ENCODE measurements at places on chromosomes 12 and 14. TPM values are rescaled to one million over a fixed set of nuclear protein-coding genes. Genes with fewer than 3 reads are reported as not detected.

ANKRD33 gene
- total RNA-seq = not detected

MSRB3 gene
- 299 TPM for total RNA-seq

GLIPR1L2 gene
- 0.65 TPM for total RNA-seq

KITLG gene
- 11.8 TPM for total RNA-seq

TESPA1 gene
- 1.00 TPM for total RNA-seq

SINHCAF gene
- 21.5 TPM for total RNA-seq

CCDC197 gene
- not detected for total RNA-seq

DNA sequence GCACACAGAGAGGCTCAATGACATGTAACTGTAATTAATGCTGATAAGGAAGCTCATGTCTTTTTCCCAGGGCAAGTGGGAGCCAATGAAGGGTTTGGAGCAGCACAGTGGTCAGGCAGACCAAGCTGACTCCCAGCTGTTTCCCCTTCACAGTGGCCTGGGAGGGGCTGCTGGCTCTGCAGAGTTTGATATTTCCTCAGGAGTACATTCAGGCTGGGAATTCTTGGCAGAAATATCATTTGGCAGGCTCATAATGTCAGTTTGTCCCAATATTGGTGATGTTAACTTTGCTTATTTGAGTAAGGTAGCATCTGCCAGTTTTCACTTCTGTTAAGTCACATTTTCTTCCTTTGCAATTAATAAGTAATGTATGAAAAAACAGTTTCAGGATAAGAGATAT lies 247.0 kb downstream of the EMP1 start:
- peak; percentile 82 for DNase-seq

DNA sequence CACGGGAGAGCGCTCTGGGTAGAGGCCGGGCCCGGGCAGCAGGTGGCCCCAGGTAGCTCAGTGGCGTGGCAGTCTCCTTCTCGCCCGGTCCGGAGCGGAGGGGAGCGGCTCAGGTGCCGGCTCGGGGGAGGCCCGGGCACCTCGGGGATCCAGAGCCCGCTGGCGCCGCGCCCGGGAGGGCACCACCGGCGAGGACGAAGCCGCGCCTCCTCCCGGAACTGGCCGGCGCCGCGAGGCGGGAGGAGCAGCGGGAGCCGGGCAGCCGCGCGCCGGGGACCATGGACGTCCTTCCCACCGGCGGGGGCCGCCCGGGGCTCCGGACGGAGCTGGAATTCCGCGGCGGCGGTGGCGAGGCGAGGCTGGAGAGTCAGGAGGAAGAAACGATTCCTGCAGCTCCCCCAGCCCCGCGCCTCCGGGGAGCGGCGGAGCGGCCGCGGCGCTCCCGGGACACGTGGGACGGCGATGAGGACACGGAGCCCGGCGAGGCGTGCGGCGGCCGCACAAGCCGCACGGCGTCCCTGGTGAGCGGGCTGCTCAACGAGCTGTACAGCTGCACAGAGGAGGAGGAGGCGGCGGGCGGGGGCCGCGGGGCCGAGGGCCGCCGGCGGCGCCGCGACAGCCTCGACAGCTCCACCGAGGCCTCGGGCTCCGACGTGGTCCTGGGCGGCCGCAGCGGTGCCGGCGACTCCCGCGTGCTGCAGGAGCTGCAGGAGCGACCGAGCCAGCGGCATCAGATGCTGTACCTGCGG lies 21.5 kb upstream of the GNS start:
- peak; percentile 84 for DNase-seq

GRCh38 chr14:26933431-26933830 lies 335.6 kb upstream of the NOVA1 start:
- DNase-seq = no peak

DNA sequence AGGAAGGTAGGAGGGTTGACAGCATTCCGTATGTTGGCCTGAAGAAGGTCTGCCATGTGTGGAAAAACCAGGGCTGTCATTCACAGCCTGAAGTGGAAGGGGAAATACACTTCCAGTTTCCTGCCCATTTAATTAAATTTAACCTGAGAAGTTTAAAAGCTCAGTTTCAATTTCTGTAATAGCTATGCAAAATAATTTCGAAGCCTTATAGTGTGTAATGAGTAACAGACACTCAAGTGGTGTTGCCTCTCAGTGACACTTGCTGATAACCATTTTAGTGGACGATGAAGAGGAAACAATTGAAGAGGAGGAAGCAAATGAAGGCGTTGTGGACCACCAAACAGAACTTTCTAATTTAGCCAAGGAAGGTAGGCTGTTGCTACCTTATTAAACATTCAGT lies 44.8 kb downstream of the EP400 start:
- no peak for DNase-seq

GRCh38 chr12:107748472-107748871 lies 12.5 kb downstream of the PRDM4 start:
- DNase-seq = no peak

DNA sequence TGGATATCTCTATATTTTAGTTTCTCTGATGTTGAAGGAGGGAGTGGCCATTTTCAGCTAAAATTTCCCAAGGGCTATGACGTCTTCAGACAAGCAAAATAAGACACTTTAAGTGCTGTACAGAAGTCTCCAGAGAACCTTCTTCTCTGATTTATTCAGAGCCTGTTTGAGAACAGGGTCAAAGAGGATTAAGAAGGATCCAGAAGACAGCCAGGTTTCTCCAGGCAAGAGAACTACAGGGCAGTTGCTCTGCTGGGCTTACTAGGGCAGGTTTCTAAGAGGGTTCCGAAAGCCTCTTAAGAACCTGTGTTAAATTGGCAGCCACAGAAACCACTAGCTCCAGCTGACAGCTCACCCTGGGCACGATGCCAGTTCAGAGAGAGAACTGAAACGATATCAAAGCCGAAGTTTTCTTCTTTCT lies 1.2 kb downstream of the MGP start:
- peak; percentile 93 for DNase-seq

GRCh38 chr14:33834466-33835260 lies 116.2 kb downstream of the EGLN3 start:
- no peak for DNase-seq

DNA sequence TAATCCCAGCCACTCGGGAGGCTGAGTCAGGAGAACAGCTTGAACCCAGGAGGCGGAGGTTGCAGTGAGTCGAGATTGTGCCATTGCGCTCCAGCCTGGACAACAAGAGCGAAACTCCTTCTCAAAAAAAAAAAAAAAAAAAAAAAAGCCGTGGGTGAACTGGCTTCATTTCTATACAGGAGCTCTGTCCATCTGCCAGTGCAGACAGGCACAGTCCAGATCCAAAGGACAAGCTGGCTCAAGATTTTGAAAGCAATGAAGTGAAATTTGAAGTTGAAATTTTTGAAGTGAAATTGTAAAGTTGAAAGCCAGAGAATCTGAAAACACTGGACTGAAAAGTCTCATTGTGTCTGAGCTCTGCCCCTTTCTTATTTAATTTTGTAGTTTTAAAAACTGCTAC lies 134.7 kb downstream of the CALM1 start:
- no peak for DNase-seq

DNA sequence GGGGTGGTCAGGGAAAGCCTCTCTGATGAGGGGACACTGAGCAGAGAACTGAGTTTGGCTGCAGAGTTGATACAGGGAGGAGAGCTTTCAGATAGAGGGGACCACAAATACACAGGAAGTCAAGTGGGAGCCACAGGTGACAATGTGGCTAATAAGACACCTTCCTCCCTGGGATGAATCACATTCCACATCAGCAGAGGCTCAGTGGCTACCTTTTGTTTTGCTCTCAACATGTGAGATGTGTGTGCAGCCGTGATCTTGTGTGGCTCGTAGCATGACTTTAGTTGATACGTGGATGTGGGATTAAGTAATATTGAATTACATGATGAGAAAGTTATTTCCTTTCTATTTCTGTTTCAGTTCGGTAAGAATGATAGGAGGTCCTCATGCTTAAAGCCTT lies 7.5 kb downstream of the CRADD start:
- no peak for DNase-seq

- DNase-seq = no peak
Measured at GRCh38 chr12:45304514-45305178, 88.8 kb downstream of the ANO6 start.

DNA sequence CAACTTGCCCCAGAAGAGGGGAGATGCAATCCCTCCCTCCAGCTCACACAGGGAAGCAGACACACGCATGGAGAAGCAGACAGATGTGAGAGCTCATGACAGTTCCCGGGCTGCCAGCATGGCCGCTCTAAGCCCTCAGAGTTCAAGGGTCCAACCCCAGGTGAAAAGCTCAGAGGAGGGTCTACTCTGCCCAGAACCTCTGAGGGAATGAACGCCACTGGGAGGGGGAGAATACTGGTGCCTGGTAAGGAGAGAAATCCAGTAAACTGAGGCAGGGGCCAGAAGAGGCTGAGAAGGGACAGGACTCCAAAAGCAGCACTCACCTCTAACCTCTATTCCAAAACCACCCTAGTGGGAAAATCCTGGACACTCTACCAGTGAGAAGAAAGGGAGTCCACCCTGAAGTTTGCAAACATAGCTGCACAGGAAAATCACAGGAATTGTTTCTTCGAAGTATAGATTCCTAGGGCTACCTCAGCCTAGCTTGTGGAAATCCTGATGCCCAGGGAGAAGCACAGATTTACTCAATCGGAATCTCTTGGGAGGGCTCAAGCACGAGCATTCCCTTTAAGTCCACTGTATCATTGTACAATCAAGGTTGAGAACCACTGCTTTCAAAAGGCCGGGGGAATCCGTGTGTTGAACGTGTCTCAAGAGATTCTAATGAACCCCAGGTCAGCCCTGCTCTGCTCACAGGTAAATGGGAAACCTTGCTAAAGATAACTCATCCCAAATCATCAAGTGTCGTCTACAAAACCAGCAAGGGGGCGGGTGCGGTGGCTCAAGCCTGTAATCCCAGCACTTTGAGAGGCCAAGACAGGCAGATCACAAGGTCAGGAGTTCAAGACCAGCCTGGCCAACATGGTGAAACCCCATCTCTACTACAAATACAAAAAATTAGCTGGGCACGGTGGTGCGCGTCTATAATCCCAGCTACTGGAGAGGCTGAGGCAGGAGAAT lies 34.3 kb upstream of the PLEKHG6 start:
- DNase-seq = peak; percentile 52

DNA sequence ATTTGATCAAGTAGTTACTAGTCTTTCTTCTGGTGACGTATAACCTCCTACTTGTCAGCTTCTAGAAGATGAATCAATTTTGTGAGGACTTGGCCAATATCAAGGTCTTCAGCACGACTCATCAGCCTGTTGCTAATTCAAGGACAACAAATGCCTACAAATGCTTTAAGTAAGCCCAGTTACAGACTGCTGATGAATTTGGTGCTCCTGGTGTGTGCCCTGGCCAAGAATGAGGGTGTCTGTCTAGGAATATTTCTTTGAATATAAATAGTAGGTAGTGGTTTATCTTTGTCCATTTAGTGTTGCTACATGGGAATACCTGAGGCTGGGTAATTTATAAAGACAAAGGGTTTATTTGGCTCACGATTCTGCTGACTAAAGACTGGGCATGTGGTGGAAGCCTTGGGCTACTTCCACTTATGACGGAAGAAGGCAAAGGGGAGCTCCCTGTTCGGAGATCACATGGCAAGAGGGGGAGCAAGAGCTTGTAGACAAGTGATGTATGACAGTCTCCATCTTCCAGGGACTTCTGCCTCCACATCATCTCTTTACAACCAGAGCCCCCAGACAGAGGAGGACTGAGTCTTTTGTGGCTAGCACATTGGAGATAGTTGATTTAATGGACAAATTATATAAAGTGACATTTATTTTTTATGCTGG lies 180.2 kb downstream of the CRADD start:
- DNase-seq = no peak

DNA sequence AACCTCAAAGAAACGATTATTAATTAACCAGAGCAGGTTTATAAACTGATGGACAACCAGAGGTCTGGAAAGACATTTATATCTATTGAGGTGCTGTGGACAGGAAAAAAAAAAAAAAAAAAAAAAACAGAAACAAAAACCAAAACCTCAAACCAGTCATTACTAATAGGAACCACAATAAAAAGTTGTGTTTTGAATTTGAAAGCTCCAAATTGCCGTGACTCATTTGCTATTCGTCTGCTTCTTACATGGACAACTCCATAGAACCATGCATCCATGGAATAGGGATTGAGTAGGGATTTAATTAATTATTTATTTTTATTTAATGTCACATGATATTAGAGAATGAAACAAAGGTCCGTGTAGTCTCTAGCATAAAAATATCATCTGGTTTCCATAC lies 134.1 kb upstream of the SSTR1 start:
- DNase-seq = no peak

DNA sequence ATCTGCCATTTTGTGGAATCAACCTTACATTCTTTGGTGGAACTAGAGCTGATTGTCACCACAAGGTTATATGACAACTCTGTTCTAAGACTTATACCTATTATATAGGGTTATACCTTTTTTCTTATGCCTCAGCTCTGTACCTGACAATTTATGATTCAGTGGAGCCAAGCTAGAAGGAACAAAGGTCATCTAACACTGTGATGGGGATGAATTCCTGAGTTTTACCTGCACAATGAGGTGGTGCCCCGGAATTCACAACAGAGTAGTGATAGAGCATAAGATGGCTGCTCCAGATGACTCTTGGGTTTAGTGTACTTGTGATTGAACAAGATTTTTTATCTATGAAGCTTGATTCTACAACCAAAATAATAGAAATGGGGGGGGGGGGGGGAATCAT lies 207.3 kb downstream of the PCNX1 start:
- no peak for DNase-seq

DNA sequence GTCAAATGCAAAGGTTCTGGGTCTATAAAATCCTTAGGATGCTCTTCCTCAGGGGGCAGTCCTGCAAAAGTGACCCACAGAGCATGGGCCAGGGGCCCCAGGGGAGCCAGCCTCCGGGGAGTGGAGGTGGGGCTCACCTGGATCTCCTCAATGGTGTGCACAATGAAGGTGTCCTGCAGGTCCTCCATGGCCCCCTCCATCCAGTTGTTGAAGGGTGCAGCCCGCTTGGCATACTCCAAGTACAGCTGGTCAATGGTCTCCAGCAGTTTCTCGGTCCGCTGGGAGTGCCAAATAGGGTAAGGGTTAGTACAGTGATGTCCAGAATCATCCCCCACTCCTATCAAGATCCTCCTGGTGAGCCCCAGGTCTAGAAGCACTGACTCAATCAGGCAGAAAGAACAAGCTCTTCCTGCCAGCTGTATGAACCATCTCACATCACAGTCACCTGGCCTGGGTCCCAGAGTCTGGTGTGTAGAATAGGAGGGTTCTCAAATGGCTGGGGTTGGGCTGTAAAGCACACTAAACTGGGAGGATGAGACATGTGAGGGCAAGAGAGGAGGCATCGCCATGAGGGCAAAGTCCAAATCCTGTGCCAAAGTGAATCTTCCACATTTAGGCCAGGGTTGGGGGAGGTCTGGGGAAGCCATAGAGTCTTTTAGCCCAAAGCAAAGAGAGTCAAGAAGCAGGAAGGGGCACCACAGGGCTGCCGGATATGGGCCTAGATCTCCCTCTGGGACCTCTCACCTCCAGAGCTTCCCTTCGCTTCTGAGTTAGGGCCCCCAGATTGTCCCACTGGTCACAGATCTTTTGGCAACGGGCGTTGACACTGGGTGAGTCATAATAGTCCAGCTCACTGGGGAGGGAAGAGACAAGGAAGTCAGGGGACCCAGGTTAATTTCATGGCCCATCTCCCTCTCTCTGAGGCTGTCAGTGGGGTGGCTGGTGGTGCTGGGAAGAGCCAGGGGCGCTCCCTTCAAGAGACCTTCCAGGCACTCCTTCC lies 91.5 kb upstream of the ZFP36L1 start:
- peak; percentile 80 for DNase-seq
